NCI-H526 treated with DMSO at 0.1 percent for 48 hours (cell line): ENCODE measurements at places on chromosomes 3 and 15.

DNA sequence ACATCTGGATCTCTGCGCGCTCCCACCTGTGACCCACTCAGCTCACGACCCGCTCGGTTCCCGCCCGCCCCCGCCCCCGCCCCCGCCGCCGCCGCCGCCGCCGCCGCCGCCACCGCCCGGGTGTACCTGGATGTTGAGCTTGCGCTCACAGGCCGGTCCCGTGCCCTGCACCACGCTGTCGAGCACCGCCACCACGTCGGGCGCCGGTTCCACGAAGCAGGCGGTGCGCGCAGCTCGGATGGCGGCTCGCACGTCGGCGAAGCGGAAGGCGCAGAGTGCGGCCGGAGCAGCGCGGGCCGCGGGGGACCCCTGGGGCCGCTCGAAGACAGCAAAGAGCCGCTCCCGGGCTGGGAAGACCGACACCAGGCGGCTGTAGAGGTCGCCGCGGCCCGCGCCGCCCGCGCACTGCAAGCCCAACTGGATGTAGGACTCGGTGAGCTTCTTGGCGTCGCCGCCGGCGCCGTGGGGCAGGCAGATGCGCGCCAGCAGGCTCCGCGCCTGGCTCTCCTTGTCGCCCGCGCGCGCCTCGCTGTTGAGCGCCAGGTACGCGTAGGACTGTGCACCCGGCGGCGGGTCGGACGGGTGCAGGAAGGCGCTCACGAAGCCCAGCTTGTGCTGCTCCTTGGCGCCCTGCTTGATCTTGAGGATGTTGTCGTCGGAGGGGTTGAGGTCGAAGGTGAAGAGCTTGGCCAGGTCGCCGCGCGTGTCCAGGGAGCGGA lies 1.1 kb downstream of the PLXND1 start:
- peak; percentile 15 for DNase-seq

- no peak for DNase-seq
Observed at GRCh38 chr3:132804498-132804897, 82.3 kb upstream of the NPHP3 start.

DNA sequence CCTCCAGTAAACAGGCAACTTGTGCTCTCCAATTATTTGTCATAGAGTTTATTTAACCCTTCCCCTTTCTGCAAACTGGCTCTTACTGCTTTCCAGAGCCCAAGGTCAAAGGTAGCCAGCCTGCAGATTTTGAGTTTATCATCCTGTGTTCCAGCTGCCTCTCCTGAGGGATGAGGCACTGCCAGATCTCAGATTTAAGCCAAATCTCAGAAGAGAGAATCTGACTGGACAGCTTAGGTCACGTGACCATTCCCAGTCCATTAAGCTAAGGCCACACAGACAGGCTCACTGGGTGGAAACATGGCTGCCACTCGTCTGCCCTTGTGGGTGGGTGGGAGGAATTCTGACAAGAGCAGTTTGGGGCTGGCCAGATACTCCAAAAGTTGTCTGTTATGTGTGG lies 8.6 kb upstream of the SIAH2 start:
- no peak for DNase-seq

DNA sequence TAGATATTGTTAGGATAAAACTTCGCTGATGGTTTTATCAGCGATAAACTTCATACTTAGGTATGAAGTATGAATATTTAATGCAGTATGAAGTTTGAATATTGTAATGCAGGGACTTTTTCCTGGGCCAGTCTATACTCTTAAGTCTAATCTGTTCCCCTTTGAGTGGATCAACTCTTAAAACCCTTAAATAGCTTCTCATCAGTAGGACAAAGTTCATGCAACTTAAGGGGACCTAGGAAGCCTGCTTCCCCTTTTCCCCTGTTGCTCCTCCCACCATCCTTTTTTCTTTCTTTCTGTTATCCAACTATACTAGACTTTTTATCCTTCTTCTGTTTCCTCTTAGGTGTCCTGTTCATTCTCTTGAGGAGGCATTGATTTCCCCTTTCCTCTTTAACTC lies 78.7 kb downstream of the MITF start:
- DNase-seq, result no peak

- no peak for DNase-seq
Observed at GRCh38 chr3:115792206-115792955, 169.1 kb downstream of the GAP43 start.

GRCh38 chr15:33074942-33075341 lies 119.6 kb downstream of the FMN1 start:
- DNase-seq, result no peak

- no peak for DNase-seq
Observed at GRCh38 chr3:4030624-4031023, 231.4 kb downstream of the LRRN1 start.

GRCh38 chr15:27770769-27771554 lies 328.2 kb downstream of the OCA2 start:
- no peak for DNase-seq

- DNase-seq, result no peak
Observed at GRCh38 chr15:96187341-96188305, 142.9 kb upstream of the NR2F2 start.

DNA sequence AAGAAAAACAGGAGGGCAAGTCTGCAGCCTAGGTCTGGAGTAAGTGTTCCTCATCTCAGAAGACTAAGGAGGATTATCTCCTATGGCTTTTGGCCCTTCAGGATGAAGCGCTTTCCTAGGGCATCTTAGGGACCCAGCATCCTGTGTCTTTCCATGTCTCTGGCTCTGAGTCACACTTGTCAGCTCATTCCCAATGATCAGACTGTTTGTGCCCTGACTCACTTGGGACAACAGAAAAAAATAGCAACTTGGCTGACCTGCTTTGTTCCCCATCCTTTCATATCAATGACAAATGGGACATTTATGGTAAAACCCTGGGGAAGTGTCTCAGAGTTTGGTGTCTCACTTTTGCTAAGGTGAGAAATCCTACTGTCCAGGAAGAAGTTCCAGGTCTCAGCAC lies 76.2 kb upstream of the OXTR start:
- DNase-seq, result no peak

DNA sequence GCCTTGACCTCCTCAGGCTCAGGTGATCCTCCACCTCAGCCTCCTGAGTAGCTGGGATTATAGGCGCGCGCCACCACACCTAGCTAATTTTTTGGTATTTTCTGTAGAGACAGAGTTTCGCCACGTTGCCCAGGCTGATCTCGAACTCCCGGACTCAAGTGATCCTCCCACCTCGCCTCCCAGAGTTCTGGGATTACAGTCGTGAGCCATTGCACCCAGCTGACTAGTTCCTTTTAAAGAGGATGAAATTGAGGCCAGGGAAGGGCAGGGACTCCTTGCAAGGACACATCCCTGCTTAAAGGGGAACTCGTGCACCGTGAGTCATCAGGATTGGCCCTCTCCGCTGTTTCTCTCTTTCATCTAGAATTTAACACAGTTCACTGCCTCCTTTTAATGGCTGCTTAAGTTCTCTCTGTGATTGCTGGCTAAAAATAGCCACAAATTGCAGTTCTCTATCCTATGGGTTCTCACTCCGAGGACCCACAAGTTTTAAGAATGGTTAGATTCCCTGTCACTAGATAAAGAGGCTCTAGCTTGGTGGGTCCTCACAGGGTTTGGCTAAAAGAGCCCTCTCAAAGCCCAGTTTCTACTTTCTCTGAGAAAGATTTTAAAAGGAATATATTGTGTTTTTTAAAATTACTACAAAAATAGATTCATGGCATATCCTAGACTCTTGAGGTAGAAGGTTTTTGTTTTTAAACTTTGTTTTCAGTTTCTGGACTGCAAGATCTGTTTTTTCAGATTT lies 1.4 kb downstream of the CRTAP start:
- no peak for DNase-seq

DNA sequence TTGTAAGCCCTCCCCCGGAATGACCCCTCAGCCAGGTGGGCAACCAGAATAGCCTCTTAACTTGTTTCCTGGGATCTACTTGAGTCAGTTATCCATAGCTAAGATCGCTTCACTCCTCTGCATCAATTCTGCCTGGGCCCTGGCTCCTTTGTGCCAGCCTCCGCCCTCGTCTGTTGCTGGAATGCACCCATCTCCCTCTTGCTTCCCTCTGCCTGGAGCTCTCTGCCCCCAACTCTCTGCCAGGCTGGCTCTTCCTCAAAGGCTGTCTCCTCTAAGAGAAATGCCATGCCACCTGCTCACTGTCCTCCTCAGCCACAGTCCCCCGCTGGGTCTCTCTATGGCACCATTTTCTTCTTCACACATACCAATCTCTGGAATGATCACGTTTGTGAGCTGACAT lies 240.8 kb downstream of the ADAMTS17 start:
- DNase-seq, result no peak

- no peak for DNase-seq
Observed at GRCh38 chr3:12708584-12709192, 44.8 kb upstream of the RAF1 start.

DNA sequence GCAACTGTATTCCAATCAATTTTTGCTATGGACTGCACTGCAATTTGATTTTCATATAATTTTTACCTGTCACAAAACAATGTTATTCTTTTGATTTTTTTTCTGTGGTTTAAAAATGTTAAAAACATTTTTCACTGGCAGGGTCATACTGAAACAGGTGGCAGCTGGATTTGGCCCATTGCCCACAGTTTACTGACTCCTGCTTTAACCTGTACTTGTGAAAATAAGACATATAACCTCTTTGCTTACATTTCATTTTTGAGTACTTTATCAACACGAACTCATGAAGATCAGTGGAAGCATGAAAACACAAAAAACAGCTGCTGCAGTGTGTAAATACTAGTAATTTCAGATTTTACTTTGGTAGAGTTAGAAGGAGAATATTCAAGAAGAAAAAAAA lies 313.1 kb downstream of the WDR72 start:
- no peak for DNase-seq

GRCh38 chr3:161560008-161560637 lies 63.5 kb downstream of the OTOL1 start:
- peak; percentile 27 for DNase-seq

- no peak for DNase-seq
Observed at GRCh38 chr3:33006571-33007286, 55.3 kb downstream of the CCR4 start.

- no peak for DNase-seq
Observed at GRCh38 chr15:29835301-29835700, 13.0 kb upstream of the TJP1 start.

- DNase-seq, result peak; percentile 3
Observed at GRCh38 chr15:71752604-71753289, 57.6 kb upstream of the NR2E3 start.

GRCh38 chr3:22951910-22952309 lies 251.2 kb upstream of the UBE2E2 start:
- DNase-seq, result no peak

- DNase-seq, result no peak
Observed at GRCh38 chr3:35413483-35413882, 225.8 kb upstream of the ARPP21 start.

DNA sequence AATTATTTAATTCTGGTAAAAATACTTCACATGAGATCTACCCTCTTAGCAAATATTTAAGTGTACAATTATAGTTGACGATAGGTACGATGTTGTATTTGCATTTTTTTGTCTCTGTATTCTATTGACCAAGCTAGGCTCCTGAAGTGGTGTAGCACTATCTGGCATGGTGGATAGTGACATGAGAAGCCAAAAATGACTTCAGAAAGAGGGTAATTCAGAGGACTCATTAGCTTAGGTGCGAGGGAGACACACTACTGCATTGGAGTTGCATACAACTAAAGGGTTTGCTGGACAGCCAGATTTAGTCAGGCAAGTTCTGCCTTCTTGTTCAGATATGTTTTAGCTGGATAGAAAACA lies 50.6 kb downstream of the KBTBD8 start:
- DNase-seq, result no peak

- DNase-seq, result no peak
Observed at GRCh38 chr3:55294557-55294956, 192.5 kb downstream of the WNT5A start.

DNA sequence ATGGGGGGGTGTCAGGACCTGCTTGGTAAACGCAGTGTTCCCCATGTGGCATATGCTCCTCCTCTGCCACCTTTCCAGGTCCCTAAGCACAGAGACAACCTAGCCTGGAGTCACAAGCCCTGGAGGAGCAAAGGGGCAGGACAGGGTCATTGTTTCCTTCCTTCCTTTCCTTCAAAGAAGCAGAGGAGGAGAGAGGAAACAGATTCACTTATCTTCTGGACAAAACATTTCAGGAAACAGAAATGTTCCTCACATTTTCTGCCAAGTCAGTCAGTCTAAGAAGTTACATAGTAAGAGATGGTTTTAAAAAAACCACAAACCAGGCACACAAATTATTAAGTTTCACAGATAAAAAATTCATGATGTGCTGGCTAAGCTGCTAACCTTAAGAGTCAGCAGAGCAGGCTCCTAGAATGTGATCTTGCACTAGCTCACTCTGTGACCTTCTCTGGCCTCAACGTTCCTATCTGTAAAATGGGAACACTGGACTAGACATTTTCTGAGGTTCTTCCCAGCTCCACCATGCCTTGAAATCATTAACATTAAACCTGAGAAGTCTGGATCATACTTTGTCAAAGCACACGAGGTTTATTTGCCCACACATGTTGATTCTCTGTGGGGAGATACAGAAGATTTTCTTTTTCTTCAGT lies 47.9 kb downstream of the ATP13A5 start:
- no peak for DNase-seq

GRCh38 chr3:54857343-54857742 lies 70.5 kb downstream of the LRTM1 start:
- no peak for DNase-seq
